ENCODE measurements at places on chromosomes 4 and X.

- DNase-seq, result no peak
These were observed 73.9 kb upstream of the PLAC1 start for GRCh38 chrX:134732152-134732551.

DNA sequence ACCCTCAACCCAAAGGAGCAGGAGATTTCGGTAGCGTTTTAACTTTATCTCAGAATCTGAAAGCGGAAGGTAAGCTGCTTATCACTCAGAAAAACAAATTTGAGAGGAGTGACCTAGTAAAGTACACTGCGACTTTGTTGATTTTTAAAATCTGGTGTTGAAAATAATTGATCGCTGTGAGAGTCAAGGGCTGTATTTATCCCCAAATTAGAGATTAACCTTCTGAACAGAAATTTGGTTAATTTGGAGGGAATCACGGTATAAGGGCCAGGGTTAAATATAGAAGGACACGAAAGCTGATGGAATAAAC is 212 bp downstream of the CLCN4 start:
- DNase-seq, result no peak

- peak; percentile 12 for DNase-seq
These were observed 32.7 kb upstream of the RASGEF1B start for GRCh38 chr4:81504112-81505003.

DNA sequence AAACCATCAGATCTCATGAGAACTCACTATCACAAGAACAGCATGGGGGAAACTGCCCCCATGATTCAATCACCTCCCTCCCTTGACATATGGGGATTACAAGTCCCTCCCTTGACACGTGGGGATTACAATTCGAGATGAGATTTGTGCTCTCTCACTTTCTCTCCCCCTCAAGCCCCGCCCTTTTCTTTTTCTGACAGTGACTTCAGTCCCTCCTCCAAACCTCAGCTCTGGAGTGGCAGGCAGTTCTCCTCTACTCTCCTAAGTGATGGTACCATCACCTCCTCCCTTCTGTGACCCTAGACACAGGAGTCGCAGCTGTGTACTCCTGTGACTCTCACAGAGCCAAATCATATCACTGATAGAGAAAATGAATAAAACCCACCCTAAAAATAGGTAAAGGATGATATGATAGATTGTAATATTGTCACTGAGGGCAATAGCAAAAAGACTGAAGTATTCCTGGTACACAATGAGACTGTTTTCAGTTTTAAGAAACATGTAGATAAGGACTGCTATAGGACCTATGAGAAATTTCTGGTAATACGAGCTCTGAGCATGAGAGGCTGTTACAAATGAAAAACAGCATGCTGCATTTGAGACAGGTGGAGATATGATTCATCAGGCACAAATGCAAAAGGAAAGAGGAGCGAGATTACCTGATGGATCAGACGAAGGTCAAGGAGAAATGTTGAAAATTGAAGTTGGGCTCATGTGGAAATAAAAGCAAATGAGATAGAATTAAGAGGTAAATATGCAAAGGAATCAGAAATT is 101.2 kb upstream of the CBLL2 start:
- no peak for DNase-seq

- no peak for DNase-seq
These were observed 35.5 kb downstream of the OFD1 start for GRCh38 chrX:13770013-13770535.

DNA sequence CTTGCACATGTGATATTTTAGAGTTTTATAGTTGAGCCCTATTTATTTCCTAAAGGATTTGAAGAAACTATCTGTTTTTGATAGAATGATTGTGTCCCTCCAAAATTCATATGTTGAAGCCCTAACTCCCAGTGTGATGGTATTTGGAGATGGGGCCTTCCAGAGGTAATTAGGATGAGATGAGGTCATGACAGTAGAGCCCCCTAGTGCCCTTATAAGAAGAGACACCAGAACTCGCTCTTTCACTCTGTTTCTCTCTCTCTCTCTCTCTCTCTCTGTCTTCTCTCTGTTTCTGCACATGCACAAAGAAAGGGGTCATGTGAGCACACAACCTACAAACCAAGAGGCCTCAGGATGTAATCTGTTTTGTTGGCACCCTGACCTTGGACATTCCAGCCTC is 921.9 kb upstream of the DIAPH2 start:
- no peak for DNase-seq

DNA sequence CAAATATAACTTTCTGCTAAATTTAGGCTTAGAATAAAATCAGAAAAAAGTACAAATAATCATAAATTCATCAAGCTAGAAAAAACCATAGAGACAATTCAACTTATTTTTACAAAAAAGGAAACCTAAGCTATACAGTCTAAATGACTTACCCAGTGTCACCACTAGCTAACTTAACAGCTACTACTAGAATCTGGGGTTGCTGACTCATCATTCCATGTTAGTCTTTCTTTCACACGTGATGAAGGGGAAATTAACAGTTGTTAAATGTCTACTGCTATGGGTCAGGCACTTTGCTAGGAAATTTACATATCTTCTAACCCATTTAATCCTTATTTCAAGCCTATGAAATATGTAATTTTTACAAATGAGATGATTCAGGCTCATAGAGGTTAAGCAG is 349.3 kb upstream of the GALNT7 start:
- DNase-seq, result no peak

GRCh38 chr4:169136796-169137557 is 126.9 kb upstream of the CBR4 start:
- DNase-seq, result no peak

GRCh38 chr4:39446842-39447573 is 11.7 kb downstream of the RPL9 start:
- DNase-seq, result peak; percentile 41

GRCh38 chr4:61468024-61468720 is 268.0 kb downstream of the ADGRL3 start:
- DNase-seq, result no peak

GRCh38 chr4:41299486-41299885 is 42.8 kb downstream of the UCHL1 start:
- DNase-seq, result no peak

DNA sequence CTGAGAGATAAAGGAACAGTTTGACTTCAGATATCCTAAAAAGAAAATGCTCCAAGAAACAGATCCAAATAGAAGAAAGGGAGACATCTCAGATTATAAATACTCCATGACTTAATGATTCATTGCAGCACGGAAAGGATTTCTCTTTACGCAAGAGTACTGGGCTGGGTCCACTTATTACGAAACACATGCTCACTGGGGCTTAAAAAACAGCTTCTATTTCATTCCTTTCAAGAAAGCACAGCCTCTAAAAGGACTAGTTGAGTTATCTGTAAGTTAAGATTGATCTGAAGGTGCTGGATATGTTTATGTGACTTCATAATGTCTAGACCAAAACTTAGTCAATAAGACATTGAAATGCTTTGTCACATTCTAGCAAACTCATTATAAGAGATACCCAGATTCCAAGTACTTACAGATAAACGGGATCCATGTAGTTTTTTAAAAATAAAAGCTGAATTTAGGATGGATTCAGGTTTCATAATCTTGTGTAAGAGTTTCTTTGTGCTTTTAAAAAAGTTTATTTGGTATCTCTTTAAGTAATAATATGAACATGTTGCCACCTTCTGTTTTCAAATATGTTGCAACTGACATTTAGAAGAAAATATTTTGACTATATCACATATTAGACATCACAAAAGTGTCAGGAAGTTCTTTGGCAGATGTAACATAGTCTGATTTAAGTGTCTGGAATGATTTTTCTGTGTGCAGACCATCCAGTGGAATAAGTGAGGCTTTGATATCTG is 109.5 kb upstream of the MYOZ2 start:
- DNase-seq, result no peak

- peak; percentile 85 for DNase-seq
These were observed 171.3 kb downstream of the PTTG2 start for GRCh38 chr4:38131371-38132091.

DNA sequence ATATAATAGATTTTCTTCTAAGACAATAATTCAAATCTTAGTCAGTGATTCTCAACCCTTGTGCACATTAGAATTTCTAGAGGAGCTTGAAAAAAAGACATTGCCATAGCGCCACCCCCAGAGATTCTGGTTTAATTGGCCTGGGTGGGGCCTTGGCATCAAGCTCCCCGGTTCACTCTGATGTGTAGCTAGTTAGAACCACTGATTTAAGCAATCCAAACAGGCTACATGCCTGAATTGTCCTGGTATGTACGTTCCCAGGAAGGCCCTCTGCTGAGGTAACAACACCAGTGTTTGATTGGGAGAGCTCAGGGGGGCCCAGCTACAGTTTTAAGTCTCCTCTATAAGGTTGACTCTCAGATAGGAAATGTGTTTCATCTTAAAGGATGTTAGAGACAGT is 1.3 kb upstream of the ATP10D start:
- no peak for DNase-seq

DNA sequence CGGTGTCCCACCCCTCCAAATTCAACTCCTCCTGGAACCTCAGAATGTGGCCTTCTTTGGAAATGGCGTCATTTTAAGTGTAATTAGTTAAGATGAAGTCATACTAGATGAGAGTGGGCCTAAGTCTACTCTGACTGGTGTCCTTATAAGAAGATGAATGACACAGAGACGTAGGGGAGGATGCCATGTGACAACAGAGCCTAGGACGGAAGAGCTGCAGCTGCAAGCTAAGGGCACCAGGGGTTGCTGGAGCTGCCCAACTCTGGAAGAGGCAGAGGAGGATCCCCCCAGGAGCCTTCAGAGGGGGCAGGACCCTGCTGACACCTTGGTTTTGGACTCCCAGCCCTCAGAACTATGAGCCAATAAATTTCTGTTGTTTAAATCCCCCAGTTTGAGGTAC is 115.1 kb downstream of the STK32B start:
- DNase-seq, result no peak

GRCh38 chr4:65918872-65919271 is 248.6 kb upstream of the EPHA5 start:
- no peak for DNase-seq

DNA sequence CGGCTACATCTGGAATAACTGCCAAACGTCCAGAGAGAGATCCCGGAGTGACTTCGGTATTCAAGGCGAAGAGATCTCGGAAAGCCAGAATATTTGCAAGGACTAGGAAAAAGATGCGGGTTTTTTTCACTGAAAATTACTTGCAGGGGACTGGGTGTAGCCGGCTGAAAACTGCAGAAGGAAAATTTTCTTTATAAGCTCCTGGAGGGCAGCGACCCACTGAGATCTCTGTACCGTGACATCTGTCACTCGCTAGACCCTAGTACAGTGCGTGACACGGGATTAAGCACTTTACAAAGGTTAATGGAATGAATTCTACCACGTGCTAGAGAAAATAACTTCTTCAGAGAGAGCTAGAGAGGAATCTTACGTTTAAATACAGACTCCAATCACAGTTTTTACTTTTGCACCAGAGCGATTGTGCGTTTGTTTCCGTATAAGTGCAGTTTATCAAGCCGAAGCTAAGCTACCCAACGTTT is 1.1 kb upstream of the LCORL start:
- no peak for DNase-seq

DNA sequence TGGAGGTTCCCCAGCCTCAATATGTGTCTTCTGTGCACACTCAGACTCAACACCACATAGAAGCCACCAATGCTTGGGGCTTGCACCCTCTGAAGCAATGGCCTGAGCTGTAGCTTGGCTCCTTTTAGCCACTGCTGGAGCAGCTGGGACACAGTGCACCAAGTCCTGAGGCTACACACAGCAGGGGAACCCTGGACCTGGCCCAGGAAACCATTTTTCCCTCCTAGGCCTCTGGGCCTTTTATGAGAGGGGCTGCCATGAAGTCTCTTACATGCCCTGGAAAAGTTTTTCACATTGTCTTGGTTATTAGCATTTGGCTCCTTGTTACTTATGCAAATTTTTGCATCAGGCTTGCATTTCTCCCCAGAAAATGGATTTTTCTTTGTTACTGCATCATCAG is 306.2 kb downstream of the CPXCR1 start:
- DNase-seq, result no peak

- no peak for DNase-seq
These were observed 83.3 kb downstream of the STK32B start for GRCh38 chr4:5134620-5135019.

GRCh38 chrX:46758163-46758955 is 559 bp downstream of the SLC9A7 start:
- DNase-seq, result peak; percentile 8

- no peak for DNase-seq
These were observed 202.1 kb downstream of the PTTG2 start for GRCh38 chr4:38162240-38162784.

DNA sequence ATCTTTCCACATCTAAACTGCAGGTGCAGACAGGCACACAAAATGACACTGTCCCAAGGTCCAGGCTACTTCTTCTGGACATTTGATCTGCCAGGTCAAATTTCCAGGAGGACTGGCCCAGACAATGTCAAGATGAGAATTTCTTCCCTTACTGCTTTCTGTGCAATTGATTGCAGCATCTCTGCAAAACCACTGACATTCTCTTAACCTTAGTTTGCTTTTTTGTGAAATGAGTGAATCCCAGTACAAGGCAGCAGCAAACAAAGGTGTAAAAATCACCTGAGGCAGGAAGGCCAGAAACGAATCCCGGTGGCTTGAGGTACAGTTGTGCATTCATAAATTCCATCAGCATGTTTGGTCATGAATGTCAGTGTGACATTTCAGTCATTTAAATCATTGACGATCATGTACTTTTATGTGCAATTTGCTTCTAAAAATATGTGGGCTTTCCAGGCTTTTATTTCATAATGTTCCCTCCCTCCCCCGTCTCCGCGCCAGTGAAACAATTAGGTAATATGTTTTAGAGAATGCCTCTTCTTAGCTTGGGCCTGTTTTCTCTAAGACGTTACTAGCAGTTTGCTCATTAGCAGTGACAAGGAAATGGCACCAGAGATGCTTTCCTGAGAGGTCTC is 39.1 kb downstream of the NHS start:
- no peak for DNase-seq

DNA sequence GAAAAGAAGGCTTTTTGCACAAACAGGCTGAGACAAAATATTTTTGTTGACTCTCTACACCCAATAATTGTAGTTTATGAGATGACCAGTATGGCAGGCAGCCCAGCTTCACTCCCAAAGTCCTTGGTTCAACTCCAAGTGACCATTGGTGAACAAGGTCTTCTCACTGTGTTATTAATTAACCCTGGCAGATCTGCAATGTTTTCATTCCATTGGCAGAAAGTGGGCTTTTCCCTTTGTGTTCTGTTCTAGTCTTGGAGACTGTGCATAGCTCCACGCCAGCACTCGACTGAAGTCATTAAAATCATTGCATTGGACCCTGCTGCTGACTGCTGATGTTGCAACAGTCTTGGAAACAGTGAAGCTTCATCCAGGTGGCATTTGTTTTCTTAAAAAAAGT is 277.3 kb upstream of the HAND2 start:
- DNase-seq, result no peak

DNA sequence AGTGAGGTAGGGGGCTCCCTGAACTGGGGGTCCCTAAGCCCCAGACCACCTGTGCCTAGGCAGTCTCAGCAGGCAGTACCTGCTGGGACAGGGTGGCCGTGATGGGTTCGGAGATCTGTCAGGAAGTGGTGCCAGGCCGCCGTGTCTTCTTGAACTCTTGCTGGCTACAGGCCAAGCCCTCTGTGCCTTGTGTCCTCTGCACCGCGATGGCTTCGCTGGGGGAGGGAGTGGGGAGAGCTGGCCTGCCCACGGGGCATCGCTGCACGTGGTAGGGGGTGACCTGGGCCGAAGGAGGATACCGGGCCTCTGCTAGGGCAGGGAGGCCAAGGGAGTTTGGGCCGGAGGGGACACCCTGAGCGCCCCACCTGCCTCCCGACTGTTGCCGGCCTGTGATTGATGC is 96.7 kb upstream of the NKX1-1 start:
- no peak for DNase-seq

- no peak for DNase-seq
These were observed 62.4 kb upstream of the RXFP1 start for GRCh38 chr4:158459085-158459820.

- no peak for DNase-seq
These were observed 167.4 kb upstream of the NAP1L5 start for GRCh38 chr4:88865046-88865445.
